ENCODE measurements at places on chromosomes 6 and 20.

- DNase-seq = no peak
Observed at GRCh38 chr6:53014063-53014462, 19.0 kb upstream of the GSTA4 start.

- DNase-seq = no peak
Observed at GRCh38 chr20:3606021-3606420, 57.2 kb downstream of the GFRA4 start.

DNA sequence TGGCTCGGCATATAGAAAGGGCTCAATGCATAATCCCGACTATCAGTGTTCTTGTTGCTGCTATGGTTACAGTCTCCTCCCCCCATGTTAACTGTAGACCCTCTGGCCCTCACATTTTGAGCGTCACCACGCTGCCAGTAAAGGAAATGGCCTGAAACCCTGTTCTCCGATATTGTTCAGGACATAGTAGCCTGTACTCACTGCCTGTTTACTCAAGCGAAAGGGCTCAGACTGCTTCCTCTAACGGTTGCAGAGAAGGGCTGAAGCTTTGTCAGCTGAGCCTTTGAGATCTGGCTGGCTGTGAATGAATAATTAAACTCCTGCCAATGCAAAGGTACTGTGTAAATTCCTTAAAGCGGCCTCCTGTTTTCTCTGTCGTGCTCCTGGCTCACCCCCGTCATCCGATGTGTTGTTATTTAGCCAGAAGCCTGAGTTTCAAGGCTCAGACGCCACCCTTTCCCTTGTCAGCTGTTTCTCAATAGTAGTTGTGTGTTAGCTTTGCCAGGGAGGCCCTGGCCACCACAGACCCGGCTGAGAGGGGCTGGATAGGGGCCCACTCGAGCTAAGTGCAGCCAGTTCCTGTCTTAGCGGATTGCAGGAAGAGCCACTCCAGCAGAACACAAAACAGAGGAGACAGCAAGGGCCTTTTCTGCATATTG lies 31.2 kb upstream of the RALGAPA2 start:
- no peak for DNase-seq

GRCh38 chr6:27862396-27863066 lies 49.7 kb downstream of the OR2B2 start:
- no peak for DNase-seq

DNA sequence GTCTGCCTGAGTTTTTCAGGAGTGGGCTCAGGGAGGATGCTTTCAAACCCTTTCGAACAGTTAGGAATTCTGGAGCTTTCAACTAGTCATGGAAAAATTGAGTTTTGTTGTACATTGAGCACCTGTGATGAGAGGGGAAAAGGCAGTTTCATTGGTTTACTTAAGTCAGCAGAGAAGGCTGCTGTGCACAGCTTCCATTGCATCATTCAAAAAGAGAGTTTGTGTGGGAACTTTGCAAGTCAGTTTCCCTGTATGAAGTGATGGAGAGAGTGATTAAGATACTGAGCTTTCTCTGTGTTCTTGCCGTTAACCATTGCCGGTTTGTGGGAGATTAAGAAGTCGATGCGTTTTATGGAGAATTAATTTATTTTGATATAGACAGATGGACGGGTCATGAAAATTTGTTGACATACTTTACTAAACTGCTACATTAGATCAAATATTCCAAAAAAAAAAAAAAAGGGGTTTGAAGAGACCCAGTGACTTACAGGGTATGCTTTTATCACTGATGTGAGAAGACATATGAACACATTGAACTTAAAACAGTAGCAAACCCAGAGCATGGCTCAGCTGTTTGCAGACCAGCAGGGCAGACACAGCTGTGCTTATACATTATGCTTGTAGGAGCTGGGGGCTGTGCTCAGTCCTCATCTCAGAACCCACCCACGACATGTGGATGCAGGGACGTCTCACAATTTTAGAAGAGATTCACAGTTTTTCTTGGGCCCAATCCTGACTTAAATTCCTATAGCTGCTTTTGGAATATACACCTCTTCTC lies 234.1 kb downstream of the SOX4 start:
- DNase-seq = no peak

DNA sequence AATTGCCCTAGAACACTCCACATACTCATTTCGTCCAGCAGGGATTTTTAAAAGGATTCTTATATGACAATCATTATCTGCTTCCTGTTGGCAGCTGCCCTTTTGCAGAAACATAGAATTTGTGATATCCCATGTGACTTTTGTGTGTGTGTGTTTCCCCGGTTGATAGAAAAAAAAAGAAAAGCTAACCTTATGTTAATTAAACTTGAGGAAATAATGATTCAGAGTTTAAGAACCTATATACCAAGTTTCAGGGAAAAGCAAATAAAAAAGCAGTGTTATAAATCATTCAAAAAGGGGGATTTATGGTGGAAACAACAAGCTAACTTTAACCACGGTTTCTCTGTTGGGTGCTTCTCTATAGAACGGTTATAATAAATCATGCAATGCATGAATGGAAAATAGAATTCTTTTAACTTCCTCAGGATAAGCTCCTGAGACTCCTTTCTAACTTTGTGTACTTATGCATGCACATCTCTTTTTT lies 826.9 kb upstream of the EYS start:
- DNase-seq = no peak

DNA sequence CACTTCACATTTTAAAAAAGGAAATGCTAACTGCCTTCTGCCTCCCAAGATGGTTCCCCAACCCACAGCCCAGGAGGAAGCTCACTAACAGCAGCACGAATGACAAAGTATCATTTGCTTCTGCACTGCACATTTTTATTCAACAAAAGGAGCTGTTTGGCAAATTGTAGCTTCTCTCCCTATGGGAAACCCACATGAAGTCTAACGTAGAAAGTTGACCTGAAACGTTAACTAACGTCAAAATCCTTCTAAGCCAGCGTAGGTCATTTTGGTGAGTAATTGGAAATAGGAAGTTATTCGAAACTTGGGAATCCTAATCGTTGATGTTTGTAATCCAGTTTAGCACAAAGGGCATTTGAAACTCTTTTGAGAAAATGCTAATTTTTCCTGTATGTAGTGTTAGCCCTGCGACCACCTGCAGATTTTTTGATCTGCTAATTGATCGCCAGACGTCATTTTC lies 2.9 kb downstream of the SALL4 start:
- no peak for DNase-seq

GRCh38 chr20:25269833-25270170 lies 21.9 kb downstream of the PYGB start:
- no peak for DNase-seq

DNA sequence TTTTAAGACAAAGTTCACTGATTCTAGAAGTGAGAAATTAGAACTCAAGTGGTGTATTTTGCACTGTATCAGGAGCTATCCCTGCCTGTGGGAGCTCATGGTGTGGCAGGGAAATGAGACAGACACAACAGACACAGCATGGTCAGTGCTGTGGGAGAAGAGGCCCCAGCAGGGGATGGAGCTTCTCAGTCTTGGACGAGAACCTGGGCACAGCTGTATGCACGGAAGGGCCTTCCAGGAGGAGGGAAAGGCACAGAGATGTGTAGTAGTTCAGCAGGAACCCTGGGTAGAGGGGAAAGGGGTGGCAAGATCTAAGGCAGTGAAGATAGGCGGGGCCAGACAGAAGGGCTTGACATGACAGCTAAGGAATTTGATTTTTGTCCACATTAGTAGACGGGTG lies 48.8 kb upstream of the KIF25 start:
- DNase-seq = no peak

DNA sequence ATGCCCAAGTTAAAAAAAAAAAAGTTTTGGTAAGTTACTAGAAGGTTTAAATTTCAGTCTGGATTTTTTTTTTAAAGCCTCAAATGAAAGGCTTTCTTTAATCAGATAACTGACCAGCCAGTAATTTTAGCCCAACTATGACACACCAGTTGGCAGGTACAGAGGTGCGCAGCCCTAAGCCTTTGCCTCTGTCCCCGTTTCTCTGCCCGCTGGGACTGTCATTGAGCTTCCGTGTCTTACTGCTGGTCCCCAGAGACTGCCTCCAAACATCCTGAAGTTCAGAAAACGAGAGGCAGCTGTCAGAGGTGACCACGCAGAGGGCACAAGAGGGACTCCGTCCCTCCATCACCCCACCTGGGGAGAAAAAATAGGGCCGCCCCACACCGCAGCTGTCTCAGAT lies 118.2 kb downstream of the RPS12 start:
- DNase-seq = no peak

DNA sequence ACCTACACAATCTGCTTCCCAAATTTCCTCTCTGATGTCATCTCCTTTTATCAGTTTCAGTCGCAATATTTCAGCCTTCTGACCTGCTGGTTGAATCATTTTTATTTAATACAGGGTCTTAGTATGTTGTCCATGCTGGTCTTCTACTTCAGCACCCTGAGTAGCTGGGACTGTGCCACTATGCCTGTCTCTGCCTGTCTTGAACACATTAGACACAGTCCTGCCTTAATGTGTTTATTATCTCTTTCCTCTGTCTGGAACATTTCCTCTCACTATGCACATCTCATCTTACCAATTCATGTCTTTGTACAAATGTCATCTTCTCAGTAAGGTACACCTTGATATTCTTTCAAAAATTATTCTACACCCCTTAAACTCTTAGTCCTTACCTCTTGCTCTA lies 106.5 kb downstream of the THEMIS start:
- DNase-seq = no peak

DNA sequence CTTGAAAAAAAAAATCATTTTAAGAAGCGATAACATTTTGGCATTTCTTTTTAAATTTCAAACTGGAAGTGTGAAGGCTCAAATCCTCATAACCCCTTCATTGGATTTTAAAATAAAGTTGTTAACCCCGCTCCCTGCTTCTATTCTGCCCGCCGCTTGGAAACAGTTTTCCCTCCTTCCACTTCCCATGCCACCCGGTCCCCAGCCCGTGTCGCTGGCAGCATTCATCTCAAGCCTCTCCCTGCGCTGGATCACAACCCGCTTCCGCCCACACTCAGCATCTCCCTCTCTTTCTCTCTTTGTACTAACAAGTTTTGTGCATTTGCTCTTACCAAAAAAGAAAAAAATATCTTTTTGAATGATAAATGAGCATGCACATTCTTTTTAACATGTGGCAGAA lies 15.4 kb upstream of the PDE10A start:
- no peak for DNase-seq

- DNase-seq = no peak
Observed at GRCh38 chr6:101451981-101452380, 58.5 kb downstream of the GRIK2 start.

GRCh38 chr6:34131326-34132290 lies 14.3 kb downstream of the GRM4 start:
- no peak for DNase-seq

DNA sequence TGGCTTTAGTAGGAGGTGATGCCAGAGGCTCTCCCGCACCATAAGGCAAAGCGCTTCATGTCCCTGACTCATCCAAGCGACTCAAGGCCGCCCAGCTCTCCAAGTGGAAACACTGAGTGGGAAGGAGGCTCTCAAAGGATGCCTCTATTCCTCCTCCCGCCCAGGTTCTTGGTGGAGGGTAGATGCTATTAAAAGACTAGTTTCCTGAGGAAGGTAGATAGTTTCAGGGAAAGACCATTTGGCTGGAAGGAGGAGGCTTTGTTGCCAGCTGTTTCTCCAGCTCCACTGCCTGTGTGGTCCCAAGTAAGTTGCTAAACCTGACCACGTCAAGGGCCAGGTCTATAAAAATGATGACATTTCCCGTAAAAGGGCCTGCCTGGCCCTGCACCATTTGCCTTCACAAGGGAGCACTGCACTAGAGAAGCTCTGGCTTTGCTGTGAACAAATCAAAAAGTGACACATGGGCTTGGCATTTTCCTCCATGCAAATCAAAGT lies 48.2 kb downstream of the GMDS start:
- DNase-seq = no peak

DNA sequence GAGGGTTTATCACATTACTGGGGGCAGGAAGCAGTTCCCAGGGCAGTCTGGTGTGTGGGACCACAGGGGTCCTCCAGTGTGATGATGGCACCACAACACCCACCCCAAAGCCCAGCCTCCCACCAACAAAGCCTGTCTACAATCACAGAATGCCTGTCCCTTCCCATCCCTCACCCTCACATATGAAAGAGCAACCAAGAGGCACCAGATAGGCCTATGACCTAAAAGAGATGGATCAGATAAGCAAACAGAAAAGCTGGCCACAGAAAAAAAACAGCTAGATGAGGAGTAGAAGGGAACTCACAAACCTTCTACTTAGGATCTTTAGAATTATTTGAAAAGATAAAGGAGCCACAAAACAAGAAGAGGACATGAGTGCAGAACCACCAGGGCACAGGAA lies 54.3 kb downstream of the SERAC1 start:
- DNase-seq = no peak

DNA sequence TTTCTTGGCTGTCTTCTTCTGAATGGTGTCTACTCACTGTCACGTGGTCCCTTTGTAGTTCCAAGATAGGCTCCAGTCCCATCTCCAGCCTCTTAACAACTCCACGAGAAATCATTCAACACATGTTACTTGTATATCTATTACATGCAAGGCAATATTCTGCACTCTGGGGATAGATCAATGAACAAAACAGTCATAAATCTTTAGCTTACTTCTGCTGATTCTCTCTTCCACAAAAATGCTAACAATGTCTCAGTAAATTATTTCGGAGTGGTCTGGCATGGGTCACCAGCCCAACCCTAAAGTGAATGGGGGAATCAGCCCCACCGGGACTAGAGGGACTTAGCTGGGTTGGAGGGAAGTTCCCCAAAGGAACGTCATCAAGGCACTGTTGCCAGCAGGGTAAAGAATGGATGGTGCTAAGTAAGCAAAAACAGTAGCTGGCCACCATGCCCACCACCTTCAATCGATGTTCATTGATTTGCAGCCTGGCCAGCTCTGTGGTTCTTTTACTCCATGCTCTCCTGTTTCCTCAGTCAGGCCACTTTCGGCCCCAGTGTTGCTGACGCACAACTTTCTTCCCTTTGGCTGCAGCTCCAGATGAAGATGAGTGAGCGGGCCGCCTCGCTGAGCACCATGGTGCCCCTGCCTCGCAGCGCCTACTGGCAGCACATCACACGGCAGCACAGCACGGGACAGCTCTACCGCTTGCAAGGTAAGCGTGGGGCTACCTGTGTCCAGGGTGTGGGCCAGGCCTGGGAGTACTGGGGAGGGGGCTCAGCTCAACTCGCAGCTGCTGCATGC lies 167.7 kb downstream of the DOK5 start:
- DNase-seq = no peak

- no peak for DNase-seq
Observed at GRCh38 chr6:5181510-5182317, 79.0 kb downstream of the LYRM4 start.

DNA sequence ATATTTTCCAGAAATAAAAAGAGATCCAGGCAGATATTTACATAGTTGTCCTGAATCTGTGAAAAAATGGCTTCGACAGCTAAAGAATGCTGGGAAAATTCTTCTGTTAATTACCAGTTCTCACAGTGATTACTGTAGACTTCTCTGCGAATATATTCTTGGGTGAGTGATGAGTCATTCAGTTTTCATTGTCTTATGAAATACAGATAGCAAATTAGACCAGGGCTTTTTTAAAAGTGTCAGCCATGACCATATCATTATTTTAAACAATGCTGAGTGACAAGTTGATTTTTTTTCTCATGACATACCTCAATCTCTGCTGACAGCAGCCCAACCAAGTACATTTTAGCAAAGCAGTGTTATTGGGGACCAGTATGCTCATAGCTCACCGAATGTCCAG lies 32.8 kb downstream of the TSPYL4 start:
- DNase-seq = no peak

- DNase-seq = no peak
Observed at GRCh38 chr20:31606804-31607639, 1.9 kb downstream of the ID1 start.

- DNase-seq = no peak
Observed at GRCh38 chr6:81909981-81910900, 157.8 kb upstream of the TENT5A start.
